ENCODE measurements at places on chromosomes 6 and 20.
A peak's percentile ranks its signal among the peaks of the same experiment; 100 is the strongest.

GRCh38 chr6:10968776-10969175 is 75.3 kb downstream of the ELOVL2 start:
- no peak for DNase-seq

- no peak for DNase-seq
These were observed 253.4 kb downstream of the HACE1 start for GRCh38 chr6:104606361-104606760.

DNA sequence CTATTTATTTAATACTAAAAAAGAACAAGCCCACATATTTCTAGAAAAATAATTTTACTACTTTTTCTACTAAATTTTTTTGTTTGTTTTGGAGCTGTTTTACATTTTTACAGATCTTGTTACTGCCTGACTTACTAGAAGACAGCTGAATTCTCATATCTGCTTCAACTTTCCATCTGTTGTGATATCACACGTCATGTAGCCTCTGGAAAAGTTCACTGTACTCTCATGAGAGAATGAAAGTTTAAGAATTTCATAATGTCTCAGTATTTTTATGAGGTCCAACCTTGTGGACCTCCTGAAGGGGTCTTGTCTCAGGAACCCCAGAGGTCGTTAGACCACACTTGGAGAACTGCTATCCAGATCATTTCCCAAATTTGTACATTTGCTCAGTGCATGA is 81.7 kb upstream of the MTHFD1L start:
- no peak for DNase-seq

DNA sequence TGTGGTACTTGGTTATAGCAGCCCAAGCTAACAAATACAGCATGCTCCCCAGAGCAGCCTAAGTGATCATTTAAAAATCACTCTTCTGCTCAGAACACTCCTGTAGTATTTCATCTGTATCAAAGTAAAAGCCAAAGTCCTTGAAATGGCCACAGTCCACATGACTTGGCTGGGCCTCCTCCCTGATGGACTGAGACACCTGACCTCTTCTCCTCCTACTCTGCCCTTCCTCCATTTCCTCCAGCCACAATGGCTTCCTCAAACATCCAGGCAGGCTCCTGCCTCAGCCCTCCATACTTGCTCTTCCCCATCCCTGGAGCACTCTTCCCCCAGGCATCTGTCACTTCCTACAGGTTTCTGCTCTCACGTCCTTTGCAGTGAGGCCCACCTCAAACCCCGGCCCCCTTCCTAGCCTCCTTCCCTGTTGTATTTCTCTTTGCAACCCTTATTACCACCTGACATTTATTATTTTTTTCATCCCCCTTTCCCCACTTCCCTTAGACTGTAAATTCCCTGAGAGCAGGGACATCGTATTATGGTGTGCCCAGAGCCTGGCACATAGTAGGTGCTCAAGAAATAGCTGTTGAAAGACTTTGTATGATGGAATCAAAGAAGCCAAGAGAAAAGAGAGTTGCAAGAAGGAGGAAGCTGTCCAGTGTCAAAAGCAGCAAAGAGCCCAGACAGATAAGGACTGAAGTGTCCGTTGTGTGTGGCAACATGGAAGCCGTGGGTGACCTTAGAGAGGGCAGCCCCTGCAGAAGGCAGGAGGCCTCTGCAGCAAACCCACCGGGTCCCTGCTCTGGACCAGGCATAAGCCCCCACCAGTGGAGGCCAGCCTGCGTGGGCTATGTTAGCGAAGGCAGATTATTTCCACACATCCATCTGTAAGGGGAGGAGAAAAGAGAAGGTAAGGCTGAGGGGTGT is 87.5 kb downstream of the TRERF1 start:
- DNase-seq: no peak

GRCh38 chr6:13422681-13423221 is 64.6 kb downstream of the GFOD1 start:
- no peak for DNase-seq

GRCh38 chr6:160156842-160157241 is 35.2 kb downstream of the SLC22A1 start:
- no peak for DNase-seq

- no peak for DNase-seq
These were observed 112.5 kb downstream of the SCML4 start for GRCh38 chr6:107711412-107712236.

GRCh38 chr20:34595377-34596184 is 37.1 kb downstream of the MAP1LC3A start:
- DNase-seq: no peak

DNA sequence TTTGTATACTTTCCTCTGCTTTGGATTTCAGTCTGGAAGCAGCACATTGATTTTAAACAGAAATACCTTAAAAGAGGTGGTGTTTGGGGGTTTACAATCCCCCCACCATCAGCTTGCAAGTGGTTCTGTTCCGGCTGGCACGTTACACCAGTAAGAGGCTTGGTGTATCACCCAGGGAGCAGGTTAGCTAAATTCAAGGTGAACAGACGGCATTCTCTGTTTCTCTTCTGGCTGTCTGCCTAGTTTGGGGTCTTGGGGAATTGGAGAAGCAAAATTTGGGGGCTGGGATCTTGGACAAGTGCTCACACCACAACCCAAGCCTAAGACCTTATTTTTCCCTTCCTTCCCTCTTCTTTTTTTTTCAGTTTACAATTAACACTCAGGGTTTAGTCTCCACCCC is 7.5 kb upstream of the APCDD1L start:
- DNase-seq: no peak

GRCh38 chr20:35673884-35674283 is 9.2 kb upstream of the CPNE1 start:
- DNase-seq: no peak

DNA sequence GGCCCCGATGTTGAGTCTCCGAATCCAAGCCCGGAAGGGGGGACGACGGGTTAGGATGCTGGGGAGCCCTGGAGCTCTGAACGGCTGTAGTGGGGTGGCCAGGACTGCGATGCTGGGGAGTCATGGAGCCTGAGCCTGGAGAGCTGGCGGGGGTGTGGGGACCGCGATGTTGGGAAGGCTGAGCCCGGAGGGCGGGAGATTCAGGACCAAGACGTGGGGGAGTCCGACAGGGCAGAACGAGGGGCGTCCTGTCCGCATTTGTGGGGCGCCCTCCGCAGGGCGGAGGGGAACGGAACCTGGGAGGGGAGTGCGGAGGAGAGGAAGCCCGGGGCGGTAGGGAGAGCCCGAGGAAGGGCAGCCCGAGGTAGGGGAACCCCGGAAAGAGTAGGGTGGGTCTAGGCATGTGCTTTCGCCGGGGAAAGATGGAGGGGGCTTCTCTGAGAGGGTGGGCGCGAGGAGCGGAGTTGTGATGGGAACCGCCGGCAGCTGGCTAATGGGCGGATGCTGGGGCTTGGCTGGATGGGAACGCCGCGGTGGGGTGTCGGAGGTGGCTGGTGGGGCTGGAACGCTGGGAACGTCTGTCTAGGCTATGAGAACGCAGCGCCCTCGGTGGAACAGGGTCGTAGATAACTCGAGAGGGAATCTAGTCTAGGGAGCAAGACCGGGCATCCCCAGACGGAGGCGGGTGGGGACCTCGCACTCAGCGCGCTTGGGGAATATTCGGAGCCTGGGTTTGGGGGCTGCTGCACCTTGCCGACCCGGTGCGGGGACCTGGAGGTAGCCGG is 684 bp downstream of the PAQR8 start:
- DNase-seq: peak; percentile 22

DNA sequence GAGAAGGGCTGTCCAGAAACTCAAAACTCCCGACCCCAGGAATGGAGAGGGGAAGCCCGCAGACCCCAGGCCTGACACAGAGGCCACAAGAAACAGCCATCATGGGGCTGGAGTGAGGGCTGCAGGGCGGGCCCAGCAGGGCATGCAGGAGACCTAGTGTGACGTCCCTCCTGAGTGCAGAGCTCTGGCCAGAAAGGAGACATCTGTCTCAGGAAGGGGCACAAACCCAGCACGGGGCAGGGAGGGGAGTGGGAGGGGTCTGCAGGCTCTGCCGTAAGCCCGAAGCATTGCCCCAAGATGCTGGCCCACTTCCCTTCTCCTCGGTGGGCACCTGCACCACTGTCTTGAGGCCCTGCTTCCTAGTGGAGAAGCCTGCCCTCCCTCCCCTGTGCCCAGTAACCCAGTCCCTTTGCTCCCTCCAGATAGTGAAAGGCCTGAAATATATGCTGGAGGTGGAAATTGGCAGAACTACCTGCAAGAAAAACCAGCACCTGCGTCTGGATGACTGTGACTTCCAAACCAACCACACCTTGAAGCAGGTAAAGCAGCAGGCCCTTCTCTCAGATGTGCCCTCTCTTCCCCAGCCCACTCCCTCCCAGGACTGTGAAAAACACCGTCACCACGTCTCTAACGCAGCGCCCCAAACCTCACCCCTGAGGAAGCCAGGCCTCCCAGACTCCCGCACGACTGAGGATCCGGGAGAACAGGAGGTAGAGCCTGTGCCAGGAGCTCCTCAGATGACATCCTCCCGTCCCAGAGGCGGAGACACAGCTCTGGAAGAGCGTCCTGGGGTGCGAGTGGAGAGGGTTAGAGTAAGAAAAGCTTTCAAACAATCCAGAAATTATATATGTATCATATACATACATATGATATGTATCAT is 9.7 kb downstream of the CST7 start:
- DNase-seq: no peak

- no peak for DNase-seq
These were observed 37.4 kb upstream of the SNRPB2 start for GRCh38 chr20:16692442-16692841.

DNA sequence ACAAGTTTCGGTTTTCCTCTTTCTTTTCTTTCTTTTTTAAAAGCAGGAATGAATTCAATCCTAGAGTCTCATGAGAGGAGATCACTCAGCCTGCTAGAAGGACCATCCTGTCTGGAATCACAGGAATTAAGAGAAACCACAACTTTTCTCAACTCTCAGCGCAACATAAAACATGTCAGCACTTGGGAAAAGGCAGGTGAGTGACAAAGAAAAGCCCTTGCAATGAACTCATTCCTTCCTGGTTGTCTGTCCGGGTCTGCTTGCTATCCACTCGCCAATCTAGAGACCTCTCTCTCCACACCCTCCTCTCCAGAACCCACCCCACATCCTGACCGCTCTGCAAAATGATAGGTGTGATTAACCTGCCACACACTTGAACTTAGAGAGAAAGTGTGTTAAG is 253.8 kb downstream of the LY86 start:
- DNase-seq: no peak
